Endothelial cell of umbilical vein (primary cell): ENCODE measurements at places on chromosomes 11 and 22.

DNA sequence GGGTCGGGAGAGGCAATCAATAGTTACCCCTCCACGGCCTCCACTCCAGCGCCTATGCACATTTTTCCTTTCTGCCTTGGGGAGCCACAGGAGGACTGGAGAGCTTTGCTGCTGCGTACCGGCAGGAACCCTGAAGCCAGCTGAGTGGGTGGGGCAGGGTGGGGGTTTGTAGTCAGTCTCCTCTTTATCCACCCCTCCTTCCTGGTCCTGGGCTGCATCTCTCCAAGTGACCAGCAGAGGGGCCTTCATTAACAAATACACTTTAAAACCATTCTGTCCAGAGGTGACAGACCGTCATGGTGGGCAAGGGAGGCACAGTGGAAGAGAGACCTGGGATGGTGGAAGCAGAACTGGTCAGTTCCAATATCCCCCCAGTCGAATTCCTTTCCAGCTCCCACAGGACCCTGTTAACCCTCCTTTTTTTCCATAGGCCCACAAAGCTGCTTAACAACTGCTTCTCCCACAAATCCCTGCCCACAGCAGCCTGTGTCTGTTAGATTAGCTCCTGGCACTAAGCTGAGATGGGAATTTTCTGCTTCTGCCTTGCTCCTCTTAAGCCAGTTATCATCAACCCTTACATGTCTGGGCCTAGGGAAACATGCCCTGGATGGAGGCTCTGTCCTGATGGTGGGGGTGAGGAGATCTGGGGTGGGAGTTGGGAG, 3.9 kb upstream of the ABCG4 start:
- peak; percentile 75 for DNase-seq

DNA sequence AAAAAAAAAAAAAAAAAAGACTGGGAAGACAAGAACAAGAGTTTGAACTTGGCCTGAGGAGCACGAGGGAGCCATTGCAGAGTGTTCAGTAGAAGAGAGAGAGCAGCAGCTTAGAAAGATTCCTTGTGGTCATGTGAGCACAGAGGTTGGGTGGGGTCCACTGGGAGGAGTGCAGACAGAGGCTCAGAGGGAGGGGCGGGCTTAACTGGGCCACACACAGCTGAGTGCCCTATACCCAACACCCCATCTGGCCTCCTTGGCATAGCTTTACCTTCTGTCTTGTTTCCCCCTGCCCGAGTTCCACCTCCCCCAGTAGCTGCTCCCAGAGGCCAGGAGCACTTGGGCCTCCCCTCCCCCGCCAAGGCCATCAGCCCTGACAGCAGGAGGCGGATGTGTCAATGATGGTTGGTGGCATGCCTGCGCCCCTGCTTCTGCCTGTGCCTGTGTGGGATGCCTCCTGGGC, 12.1 kb downstream of the C11orf86 start:
- DNase-seq = no peak

GRCh38 chr11:70077411-70078094, 564 bp upstream of the ANO1 start:
- DNase-seq = no peak

DNA sequence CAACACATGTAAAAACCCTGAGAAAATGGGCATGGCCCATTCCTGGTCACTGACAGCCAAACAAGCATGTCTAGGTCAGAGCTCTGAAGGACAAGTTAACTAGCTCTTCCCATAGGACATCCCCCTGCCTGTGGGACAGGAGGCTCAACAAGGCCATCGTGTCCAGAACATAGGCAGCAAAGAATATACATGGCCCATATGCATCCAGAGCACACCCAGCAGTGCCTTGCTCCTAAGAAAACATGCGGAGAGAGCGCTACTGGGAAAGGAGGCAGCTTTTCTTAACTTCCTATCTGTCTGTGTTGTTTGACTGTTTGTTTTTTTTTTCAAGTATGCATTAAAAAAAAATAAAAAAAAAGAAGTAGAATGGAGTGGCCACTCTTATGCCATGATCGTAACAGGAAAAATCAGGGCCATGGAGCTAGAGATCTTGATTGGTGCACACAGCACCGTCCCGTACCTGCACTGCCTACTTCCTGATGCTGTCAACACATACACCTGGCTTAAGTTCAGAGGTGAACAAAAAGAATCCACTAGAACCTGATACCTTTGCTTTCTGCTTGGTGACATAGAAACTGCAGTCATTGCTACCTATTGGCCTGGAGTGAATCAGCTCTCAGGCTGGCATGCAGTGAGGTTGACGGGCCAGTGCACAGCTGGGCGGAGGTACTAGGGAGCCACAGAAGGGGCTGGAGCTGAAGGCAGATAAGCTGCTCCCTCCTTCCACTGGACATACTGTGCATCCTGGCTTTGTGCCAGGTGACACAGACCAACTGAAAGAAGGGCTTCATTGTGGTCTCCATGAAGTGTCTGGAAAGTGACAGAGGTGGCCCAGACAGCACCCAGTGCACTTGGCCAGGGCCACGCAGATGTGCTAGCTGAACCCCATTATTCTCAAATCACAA, 11.9 kb downstream of the UFD1 start:
- no peak for DNase-seq

DNA sequence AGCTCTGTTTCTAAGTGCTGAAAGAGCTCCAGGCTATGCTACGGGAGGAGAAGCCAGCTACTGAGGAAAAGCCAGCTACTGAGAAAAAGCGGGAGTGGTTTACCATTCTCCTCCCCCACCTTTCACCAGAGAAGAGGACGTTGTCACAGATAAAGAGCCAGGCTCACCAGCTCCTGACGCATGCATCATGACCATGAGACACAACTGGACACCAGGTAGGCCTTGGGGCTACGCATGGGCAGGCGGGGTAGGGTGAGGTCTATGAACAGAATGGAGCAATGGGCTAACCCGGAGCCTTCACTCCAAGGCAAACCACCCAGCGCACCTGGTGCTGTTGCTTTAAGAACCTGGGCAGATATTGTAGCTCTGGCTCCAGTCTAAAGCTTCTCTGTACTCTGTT, 1.1 kb downstream of the IL18BP start:
- no peak for DNase-seq

DNA sequence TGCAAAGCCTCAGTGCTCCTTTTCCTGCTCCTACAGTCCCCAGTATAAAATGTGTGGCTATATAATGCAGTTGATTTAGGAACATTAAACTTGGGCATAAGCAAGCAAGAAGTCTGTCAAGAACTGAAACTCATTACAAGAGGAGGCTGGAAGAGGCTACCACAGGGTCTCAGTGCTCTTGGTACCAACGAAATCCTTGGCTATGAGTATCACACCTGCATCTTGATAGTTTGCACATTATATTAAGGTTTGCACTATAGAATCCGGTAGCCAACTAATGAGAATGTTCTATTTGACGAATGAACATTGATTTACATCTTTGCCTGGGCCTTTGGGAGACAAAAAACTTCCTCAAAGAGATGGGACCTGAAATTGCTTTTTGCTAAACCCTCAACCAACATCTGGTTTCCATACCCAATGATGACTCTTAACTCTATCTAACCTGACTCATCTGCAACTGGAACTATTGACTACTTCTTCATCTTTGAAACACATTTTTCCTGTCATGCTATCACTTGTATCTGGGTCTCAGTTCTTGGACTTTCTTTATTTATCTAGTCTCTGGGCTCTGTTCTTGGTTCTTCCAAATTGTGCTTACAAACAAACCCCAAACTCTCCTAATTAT, 207.2 kb upstream of the CTSC start:
- no peak for DNase-seq
